ENCODE measurements at places on chromosomes 12 and 14.

GRCh38 chr12:26843311-26843710, 10.3 kb upstream of the ITPR2 start:
- no peak for DNase-seq

GRCh38 chr14:95319312-95320077, at the start of gene CLMN:
TSS of gene CLMN (minus strand) at chr14:95319908. CDS start at chr14:95319792, 116 bp downstream.
- DNase-seq: no peak

- DNase-seq: no peak
Measured at GRCh38 chr12:31897781-31898503, 61.3 kb upstream of the RESF1 start.

DNA sequence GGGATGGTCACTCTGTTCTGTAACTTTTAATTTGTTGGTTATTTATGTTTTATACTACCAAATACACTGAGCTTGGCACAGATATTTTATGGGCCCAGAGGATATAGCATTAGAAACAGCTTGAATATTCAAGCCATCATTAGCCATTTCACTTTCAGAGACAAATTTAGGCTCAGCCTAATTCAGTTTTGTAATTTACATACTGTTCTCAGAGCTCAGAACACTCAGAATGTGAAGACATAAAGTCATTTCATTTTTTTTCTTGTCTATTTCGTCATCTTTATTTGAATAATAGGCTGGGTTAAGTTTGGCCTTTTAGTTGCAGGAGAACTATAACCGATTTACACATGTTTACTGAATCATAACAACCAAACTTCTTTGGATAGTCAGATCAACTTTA, 361.7 kb downstream of the SNAPC1 start:
- no peak for DNase-seq

DNA sequence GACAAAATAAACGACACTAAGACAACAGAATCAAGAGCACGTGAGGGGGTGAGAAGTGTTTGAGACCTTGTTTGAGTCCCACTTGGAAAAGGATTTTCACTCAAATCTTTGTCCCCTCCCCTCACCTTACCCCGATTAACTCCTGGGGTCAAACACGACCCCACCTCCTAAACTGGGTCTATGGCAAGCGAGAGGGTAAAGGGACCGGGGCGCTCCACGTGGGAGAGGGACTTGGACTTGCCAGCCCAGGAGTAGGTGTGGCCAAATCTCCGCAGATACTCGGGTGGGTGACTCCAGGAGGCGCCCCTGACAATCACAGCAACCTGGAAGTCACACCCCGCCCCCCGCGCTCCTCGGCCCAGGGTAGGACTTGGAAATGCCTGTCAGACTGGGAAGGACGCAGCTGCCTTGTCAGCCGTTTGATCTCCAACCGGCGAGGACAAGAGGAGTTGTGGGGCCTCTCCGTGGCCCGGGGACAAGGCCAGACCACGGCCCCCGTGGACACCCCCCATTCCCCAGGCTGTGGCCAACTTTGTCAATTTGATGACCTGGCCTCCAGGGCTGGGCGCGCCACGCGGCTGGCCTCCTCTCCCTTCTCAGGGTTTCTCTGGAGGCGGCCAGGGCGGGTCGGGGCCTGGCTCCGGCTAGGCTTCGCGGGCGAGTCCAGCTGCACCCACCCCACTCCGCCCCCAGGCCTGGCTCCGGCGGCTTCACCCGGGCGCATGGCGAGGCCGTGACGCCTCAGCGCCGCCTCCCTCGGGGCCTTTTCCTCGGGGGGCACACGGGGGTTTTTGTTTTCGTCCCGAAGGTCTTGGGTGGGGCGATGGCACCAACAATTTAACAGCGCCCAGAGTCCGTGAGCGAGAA, 1.1 kb upstream of the BCL11B start:
- DNase-seq: no peak

DNA sequence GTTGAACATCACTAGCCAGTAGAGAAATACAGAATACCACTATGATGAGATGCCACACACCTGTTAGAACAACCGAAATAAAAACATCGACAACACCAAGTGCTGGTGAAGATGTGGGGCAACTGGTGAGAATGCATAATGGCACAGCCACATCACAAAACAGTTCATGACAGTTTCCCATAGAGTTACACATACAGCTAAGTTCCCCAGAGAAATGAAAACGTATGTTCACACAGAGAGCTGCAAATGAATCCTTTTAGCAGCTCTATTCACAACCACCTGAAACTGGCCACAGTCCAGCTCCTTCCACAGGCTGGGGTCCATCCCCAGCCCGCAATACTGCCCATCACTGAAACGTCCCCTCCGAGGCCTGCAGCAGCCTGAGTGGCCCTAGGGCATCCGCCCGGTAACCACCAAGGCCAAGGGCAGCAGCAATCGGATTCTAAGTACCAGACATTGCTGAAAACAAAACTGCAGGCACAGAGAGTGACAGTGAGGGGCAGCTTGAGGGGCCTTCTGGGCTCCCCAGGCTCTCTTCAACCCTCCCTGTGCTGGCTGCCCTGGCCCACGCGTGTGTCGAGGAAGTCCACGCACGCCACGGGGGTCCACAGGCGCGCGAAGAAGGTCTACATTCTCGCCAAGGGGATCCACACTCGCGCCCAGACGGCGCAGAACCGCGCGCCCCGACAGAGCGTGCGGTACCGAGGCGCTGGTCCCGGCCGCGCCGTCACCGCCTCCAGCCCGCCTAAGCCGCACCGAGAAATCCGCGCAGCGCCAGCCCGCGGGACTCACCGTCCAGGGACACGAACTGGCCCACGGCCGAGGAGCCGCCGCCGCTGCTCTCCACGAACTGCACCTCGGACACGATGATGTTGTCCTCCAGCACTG, 903 bp downstream of the BRF1 start:
- DNase-seq: no peak

DNA sequence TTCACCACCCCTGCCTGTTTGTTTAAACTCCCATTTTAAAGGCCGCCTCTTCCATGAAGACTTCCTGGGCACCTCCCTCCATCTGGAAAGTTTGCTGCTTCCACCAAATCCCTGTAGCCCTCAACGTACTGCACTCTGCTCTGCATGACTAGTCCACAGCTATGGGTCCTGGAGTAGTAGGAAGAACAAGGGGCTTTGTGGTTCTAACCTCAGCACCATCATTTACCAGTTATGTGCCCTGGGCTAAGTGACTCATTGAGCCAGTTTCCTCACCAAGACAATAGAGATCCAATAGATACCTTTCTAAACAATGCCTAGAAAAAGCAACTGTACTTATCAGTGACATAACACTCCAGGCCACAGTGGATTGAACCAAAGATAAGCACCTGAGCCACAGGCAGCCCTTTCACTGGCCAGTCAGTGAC, 8.5 kb upstream of the LTBP2 start:
- DNase-seq: peak; percentile 87

DNA sequence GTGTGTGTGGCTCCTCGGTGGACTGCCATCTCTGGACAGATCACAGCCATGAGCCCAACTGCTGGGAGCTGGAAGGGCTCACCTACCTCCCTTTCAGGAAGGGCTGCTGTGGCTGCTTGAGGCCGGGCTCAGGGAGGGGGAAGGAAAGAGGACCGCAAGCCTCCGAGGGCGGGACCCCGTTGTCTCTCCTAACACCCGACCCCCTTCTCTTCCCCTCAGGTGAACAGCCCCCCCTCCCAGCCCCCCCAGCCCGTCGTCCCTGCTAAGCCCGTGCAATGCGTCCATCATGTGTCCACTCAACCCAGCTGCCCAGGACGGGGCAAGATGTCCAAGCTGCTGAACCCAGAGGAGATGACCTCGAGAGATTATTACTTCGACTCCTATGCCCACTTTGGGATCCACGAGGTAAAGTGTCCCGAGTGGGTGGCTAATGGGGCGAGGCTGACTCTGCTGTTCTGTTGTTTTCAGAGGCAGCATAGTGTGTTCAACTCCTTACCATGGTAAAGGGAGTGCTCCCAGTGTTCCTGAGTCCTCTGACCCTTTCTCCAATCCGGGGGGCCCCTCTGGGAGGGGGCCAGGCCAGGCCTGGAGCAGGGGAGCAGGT, 49.5 kb downstream of the PRMT8 start:
- no peak for DNase-seq

GRCh38 chr12:123705935-123706334, 6.2 kb upstream of the ATP6V0A2 start:
- DNase-seq: no peak

DNA sequence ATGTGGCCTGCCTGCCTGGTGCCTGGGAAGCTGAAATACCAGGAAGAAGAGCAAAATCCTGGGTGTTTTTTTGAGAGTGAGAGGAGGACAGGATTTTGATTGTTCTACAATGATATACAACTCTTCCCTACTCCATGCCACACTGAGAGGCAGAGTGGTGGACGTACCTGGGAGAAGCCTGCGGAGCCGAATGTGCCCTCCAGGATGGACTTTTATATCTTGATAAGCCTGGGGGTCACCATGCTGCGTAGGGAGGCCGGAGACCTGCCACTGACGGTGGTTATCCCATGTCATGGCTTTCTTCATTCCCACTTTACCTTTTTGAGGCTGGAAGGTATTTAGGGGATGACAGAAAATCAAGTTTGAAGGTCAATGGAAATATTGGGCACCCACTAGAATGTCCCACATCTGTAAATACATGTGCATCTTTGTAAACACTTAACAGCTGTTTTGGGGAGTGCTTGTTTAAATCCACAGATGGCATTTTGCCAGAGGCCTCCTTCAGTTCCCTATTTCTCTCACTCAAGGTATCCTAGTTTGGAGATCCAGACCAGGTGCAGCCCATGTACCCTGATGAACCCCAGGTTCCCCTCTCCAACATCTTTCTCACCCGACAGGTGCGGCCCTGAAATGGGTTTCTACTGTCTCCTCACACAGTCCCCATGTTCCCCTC, 1.1 kb upstream of the GLT1D1 start:
- no peak for DNase-seq

GRCh38 chr12:52829986-52830770, 3.9 kb downstream of the KRT79 start:
- no peak for DNase-seq

DNA sequence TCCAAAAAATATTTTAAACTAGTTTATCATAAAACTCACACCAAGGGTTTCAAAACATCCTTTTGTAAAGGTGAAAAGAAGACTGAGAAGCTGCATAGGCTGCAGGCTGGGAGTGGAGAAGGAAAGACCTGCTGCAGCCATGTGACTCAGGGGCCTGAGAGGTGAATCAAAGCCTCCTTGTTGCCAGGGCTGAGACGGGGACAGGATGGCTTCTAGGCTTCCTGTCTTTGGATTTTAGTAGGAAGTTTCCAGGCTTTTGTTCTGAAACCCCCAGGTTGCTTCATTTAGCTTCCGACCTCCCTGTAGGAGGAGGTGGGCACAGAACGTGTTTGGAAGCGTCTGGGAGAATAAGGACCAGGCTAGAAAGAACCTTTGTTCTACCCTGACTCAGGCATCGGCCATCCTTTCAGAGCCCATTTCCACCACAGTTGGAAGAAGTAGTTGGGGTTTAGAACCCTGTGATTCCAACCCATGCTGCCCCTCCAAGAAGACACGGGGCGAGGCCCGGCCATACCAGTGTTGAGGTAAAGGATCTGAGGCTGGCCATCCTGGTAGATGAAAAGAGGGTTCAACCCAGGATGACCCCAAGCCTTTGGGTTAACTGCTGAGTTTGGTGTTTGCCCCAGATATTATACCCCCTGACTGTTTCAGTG, 122.4 kb downstream of the SLC25A47 start:
- no peak for DNase-seq

GRCh38 chr12:110638796-110639195, 24.9 kb downstream of the TCTN1 start:
- no peak for DNase-seq

GRCh38 chr12:48800971-48801370, 12.1 kb upstream of the ADCY6 start:
- DNase-seq: no peak

DNA sequence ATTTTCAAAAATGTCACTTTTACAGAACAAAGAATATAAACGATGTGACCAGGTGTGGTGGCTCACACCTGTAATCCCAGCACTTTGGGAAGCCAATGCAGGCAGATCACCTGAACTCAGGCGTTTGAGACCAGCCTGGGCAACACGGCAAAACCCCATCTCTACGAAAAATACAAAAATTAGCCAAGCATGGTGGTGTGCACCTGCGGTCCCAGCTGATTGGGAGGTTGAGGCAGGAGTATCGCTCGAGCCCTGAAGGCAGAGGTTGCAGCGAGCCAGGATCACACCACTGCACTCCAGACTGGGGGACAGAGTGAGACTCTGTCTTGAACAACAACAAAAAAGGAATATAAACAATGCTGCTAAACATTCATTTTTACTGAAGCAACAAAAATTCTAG, 15.2 kb downstream of the HEATR5A start:
- no peak for DNase-seq

- no peak for DNase-seq
Measured at GRCh38 chr12:49048953-49049352, 11.6 kb downstream of the KMT2D start.

GRCh38 chr14:101186544-101186943, 283.0 kb upstream of the RTL1 start:
- no peak for DNase-seq

- no peak for DNase-seq
Measured at GRCh38 chr14:47207617-47208016, 467.8 kb downstream of the MDGA2 start.

DNA sequence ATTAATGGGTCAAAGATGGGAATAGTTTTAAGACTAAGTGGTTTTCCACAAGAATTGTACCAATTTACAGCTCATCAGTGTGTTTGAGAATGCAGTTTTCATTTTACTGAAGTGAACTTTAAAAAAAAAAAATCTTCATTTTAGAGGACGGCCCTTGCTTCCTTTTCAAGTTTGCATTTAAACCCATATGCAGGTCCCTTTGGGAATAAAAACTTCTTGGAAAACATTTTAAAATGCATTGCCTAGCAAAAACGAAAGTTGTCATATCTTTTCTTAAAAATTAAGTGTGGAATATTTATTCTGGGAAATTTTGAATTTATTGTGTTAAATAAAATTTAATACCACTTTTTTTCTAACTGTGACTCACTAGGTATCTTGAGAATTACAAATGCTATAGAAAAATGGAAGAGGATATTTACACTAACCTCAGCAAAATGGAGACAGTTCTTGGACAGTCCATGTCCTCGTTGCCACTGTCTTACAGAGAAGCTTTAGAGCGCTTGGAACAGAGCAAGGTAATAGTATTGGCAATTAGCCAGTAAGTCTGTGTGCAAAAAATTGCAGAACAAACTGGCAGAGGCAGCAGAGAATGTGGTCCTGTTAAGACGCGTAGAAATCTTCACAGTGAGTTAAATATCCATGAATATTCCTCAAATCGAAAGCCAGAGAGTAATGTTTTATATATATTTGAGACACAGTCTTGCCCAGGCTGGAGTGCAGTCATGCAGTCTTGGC, 209.7 kb downstream of the SYNE2 start:
- DNase-seq: no peak

GRCh38 chr14:90184571-90185266, 71.6 kb upstream of the PSMC1 start:
- DNase-seq: no peak

GRCh38 chr14:50943261-50943942, 881 bp downstream of the PYGL start:
- DNase-seq: no peak
